Naive thymus-derived CD8-positive, alpha-beta T cell (primary cell): ENCODE measurements at places on chromosomes 11 and 22.

DNA sequence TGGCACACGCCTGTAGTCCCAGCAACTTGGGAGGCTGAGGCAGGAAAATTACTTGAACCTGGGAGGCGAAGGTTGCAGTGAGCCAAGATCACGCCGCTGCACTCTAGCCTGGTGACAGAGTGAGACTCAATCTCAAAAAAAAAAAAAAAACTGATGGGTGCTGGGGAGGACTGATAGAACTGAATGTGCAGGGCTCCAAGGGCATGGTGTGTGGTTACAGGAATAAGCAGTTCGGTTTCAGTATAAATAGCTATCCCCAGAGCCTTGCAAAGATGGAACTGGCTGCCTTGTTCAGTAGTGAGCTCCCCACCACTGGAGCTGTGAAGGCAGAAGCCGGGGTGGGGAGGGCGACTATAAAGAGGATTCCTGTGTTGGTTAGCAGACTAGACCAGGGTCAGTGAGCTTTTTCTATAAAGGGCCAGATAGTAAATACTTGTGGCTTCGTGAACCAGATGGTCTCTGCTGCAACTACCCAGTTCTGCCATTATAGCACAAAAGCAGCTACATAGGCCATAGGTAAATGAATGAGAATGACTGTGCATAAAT is 5.9 kb downstream of the TOM1 start:
- no peak for DNase-seq

GRCh38 chr22:44068422-44069191 is 44.5 kb downstream of the PARVB start:
- no peak for DNase-seq

GRCh38 chr11:8360086-8360828 is 96.6 kb upstream of the LMO1 start:
- peak; percentile 53 for DNase-seq

GRCh38 chr11:46391186-46391577 is 394 bp downstream of the CHRM4 start:
- no peak for DNase-seq

- no peak for DNase-seq
Observed at GRCh38 chr11:82465481-82465880, 268.2 kb downstream of the FAM181B start.

DNA sequence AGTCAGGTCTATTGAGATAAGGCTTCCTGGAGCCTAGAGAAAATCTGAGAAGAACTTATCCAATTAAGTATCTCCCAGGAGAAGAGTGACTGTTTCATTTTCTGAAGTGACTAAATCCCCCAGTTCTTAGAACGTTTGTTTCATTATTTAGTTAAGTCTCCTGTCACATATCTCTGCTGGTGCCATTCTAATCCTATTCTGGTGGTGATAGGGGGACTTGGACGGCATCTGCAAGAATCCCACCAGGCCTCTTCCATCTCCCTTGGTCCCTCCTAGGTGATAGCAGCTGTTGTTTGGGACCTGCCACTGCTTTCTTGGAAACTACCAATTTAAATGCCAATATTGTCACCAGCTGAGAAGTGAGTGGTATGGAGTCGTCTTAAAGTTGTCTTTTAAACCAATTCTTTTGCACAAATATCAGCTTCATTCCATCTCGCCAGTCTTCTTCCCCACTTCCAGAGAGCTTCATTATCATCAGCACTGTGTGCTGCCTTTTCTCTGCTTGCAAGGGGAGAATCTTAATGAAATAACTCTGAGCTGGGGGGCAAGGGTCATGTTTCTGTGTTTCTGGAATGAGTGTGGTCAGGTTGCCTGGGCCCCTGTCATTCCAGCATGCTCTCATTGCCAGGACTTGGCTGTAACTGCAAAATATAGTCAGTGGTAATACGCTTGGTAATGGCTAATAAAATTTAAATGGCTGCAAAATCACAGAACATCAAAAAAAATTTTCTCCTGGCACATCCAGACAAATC is 104.8 kb downstream of the LDLRAD3 start:
- DNase-seq, result no peak

GRCh38 chr11:70135625-70136059 is 57.5 kb downstream of the ANO1 start:
- no peak for DNase-seq

DNA sequence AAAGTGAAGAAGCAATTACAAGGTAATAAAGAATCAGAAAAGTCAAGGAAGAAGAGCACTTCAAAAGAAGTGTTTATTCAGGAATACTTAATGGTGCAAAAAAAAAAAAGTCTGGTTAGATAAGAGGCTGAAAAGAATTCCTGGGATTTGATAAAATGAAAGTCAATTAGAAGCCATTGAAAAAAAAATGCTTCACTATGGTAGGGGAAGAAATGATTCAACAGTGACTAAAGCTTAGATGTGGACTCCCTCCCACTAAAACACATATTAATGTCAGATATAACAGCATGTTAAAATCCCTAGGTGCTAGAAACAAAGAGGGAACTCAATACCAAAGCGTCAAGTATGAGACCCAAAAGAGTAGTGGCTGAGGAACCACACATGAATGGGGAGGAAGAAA is 335.3 kb upstream of the PITPNB start:
- no peak for DNase-seq

GRCh38 chr11:110339456-110340250 is 43.2 kb upstream of the RDX start:
- DNase-seq, result no peak

DNA sequence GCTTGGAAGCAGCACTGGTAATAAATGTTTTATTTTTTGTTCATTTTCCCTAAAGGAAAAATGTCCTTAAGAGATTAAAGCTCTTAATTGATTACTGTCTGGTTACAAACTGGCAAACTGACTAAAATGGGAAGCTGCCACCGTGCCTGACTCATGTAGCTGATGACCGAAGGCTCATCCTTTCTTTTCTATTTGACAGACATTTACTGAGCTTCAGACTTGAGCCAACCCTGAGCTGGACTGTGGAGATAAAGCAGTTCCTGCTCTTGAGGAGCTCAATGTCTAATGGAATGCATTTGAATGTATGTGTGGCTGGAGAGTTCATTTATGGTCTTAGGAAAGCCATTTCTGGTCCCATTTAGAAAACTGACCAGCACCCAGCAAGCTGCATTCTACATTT is 91.3 kb downstream of the RNF169 start:
- DNase-seq, result no peak

- no peak for DNase-seq
Observed at GRCh38 chr22:48557473-48557872, 1270.2 kb downstream of the BRD1 start.

GRCh38 chr11:68213135-68213515 is at the start of gene KMT5B:
TSS of gene KMT5B (minus strand) at chr11:68213296. CDS start at chr11:68190076, 23,220 bp downstream.
- DNase-seq, result no peak

DNA sequence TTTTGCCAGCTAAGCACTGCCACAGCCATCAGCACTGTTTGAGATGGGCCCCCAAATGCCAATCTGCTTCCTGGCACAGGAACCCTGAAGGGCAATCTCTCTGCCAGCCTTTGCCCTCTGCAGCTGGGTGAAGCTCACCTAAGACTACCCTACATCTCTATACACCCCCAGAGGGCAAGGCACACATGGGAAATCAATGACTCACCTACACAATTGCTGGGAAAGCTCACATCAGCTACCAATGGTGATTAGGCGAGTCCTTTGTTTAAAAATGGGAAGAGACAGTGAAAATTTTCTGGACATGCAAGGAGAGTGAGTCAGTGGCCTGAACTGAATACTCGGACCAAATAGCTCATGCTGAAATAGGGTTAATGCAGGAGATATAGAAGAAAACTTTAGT is 12.6 kb upstream of the PRDM11 start:
- DNase-seq, result no peak

- no peak for DNase-seq
Observed at GRCh38 chr22:36334821-36335603, 52.8 kb downstream of the MYH9 start.

GRCh38 chr11:15947681-15948648 is 408.4 kb downstream of the SOX6 start:
- DNase-seq, result no peak

- DNase-seq, result no peak
Observed at GRCh38 chr11:46243796-46244109, 33.7 kb upstream of the CREB3L1 start.

GRCh38 chr11:134098566-134099184 is 29.8 kb downstream of the JAM3 start:
- no peak for DNase-seq

DNA sequence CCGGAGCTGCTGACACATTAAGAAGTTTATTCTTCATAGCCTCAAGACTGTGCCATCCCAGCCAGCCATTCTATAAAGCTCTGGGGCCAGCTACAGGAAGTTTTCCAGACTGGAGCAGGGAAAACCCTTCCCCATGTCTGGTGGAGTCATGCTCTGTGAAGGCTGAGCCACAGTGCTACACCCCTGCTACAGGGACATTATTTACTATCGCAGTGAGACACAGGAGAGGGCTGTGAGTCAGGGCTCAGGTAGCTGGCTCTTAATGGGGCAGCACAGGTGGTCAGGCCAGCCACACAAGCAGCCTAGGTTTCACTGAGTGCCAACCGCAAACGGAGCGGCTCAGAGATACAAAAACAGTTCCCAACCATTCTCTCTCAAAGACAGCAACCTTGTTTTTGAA is 12.1 kb downstream of the HPS4 start:
- no peak for DNase-seq

DNA sequence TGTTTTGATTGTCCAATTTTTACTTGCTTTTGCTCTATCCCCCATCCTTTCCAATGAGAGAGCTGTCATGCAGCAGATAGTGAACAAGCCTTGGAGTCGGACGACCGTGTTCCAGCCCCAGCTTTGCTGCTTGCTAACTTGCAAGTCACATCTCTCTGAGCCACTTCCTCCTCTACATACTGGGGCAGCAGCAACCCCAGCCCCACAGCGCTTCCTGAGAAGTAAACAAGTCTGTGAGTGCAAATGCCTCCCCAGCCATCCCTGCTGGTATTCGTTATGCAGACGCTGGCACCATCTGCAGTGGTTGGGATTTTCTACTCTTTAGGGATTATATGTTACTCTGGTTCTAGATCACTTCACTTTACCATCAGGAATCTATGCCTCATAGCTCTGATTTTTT is 35.0 kb downstream of the TPBGL start:
- peak; percentile 68 for DNase-seq

DNA sequence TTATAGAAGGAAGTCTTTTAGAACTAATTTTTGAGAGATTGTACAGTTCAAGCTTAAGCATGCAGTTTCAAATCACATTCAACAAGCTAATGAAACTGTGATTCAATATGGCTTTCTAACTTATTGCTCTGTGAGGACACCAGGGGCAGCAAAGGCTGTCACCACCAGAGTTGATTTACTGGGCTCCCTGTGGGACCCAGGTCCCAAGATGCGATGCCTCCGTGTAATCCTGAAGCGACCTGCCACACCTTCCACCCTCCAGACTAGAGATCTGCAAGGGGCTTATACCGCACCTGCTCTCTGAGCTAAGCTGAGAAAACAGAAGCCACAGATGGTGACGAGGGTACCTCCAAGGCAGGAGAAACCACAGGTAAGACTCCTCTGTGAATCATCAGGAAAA is 918 bp upstream of the OR51Q1 start:
- DNase-seq, result no peak

- no peak for DNase-seq
Observed at GRCh38 chr11:111944651-111945051, 7.5 kb downstream of the DIXDC1 start.

DNA sequence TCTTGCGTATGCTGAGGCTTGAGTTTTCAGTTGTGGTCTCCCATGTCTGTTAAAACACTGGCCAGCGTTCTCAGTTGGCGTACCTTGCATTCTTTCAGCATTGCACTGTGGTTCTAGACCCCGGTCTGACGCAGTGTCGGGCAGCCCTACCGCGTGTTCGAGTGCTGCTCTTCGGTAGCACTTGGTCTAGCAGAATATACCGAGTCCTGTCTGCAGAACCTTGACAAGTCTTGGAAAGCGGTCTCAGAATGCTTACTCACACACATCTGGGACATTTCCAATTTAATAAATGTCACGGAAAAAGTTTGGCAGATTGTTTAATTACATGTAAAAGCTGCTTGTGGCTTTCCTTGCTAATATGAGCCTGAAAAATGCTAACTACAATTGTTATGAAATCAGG is 32.6 kb downstream of the PPFIA1 start:
- DNase-seq, result no peak

GRCh38 chr11:60862171-60862570 is 5.2 kb upstream of the ZP1 start:
- no peak for DNase-seq

GRCh38 chr11:129960216-129961214 is 42.1 kb downstream of the PRDM10 start:
- DNase-seq, result no peak

DNA sequence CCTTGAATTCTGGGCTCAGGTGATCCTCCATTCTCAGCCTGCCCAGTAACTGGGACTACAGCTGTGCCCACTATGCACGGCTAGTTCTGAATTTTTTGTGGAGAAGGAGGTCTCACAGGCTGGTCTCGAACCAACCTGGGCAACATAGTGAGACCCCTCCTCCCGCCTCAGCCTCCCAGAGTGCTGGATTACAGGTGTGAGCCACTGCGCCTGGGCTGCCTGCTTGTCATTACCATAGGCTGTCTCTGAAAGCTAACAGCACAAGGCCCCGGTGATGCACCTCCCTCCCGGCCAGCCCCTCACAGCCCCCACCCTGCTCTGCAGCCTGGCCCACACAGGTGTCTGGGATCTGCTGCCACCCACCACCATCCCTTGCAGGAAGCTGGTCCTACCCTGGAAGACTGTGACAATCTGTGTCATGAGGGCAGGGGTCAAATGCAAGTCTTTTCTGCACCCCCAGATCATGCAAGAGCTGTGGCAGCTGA is 82.4 kb downstream of the DGCR2 start:
- DNase-seq, result no peak

GRCh38 chr22:22953791-22954190 is 66.2 kb downstream of the IGLL5 start:
- DNase-seq, result no peak

- DNase-seq, result no peak
Observed at GRCh38 chr22:30000566-30000965, 79.7 kb upstream of the HORMAD2 start.

- no peak for DNase-seq
Observed at GRCh38 chr11:34416766-34417165, 22.0 kb upstream of the CAT start.

GRCh38 chr11:111419641-111420327 is 40.7 kb upstream of the POU2AF1 start:
- DNase-seq, result no peak

DNA sequence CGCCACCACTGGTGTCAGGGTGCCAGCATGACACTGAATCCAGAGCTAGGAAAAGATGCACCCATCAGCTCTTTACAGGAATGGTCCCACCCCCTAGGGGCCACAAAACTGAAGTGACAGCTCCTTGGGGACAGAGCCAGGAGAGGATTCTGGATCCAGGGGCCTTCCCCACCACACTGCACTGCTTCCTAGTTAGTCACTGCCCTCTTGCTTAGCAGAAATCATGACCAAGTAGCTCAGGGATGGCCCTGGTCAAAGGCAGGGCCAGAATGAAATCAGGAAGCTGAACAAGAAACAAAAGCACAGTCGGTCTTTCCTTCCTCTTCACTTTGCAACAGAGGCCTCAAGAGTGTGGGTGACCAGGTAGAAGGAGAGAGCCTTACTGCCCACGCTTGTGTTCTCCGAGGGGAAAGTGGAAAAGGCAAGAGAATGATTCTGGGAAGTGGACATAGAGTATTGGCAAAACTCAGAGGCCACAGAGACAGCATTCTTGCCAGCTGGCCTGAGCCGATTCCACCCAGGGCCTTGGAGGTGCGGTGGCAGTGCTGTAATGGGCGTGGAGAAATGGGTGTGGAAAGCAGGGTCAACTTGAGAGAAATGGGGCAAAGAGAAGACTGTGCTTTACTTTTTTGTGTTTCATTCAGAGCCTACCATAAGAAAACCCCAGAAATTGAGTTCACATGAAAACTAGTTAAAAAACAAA is 39.8 kb downstream of the KCNJ1 start:
- DNase-seq, result no peak

GRCh38 chr11:40080434-40080833 is 1379.0 kb downstream of the LRRC4C start:
- no peak for DNase-seq
